ENCODE measurements at places on chromosomes 1 and 21.

- DNase-seq, result no peak
Observed at GRCh38 chr1:84827976-84828375, 65.0 kb downstream of the LPAR3 start.

DNA sequence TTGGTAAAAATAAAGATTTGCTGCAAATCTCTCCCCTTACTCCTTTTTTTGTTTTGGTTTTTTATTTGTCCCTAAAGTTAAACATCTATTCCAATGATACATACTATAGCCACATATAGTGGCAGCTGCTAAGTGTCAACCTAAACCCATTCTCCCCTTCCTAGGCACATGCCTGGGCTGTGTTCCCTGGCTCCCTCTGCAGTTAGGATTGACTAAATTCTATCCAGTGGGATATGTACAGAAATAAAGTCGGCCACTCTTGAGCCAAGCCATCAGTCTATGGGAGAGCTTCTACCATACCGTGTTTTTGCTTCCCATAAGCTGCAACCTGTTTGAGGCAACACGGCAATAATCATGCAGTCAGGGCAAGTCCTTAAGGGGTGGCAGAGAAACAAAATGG lies 23.6 kb downstream of the MCOLN3 start:
- no peak for DNase-seq

- DNase-seq, result no peak
Observed at GRCh38 chr1:24892188-24893153, 37.6 kb downstream of the RUNX3 start.

DNA sequence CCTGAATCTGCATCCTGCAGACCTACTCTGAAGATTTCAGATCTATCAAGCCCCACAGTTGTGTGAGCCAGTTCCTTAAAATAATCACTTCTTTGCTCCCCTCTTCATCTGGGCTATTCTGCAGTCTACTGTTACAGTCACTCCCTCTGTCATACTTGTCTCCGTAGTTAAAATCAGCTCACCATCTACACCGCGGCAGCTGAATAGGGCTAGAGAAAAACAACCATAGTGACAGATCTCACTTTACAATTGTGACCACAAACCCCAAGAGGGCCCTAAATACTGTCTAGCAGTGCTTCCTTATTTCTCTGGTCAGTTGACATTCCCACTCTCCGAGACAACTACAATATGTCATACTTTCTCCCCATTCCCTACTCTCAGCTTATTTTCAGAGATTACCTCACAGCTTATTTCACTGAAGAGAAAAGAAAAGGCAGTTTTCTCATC lies 12.9 kb downstream of the DESI2 start:
- DNase-seq, result no peak

DNA sequence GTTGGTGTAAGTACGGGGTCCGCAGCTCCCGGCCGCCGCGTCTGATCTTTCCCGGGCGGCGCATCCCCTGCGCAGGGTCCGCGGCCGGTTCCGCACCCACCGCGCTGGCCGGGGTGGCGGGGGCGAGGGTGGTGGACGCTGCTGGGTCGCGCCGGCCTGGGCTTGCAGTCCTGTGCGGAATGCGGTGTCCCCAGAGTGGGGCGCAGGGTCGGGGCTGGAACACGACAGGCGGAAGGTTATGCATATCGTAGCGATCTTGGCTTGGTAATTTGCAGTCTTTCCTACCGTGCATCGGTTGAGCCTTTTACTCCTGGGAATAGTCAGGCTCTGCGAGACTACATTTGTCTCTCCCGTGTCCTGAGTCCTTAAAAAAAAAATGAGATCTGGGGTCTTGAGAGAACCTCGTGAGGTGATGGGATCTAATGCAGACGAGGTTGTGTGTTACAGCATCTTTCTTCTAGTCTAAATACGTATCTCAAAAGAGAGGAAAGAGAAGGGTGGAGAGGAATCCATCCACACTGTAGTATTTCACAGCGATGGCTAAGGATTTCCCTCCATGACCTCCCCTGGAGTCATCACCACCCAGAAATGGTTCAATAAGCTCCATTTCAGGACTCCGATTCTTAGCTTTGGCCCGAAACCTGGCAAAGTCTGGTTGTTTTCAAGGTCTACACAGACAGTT lies 572 bp downstream of the ATP1B1 start:
- DNase-seq, result no peak

- no peak for DNase-seq
Observed at GRCh38 chr1:212218065-212218464, 67.1 kb upstream of the PPP2R5A start.

DNA sequence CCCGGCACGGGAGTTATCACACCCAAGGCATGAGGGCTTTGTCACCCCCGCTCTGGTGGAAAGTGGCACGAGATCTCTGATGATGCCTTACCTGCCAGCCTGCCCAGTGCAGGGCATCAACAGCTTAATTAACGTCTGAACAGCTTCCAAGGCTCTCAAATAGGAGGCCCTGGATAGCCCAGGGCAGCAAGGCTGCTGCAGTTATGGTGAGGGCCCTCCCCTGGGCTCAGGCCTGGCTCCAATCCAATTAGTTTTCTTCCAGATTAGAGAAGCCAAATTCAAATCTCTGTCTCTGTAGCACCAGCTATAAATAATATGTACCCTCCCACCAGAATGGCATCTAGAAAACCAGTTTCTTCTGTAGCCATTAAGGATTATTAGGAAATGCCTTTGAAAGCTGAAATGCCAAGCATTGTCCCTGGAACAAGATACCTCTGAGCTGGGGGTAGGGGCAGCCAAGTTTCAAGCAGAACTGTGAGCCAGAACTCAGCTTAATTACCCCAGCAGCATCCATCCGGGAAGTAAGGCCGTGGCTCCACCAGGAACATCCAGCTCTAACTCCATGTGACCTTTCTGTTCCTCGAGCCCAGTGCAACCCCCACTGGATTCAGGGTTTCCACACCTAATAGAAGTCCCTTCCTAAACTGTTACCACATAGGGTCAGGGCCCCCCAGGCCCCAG lies 12.5 kb downstream of the QSOX1 start:
- DNase-seq, result no peak

DNA sequence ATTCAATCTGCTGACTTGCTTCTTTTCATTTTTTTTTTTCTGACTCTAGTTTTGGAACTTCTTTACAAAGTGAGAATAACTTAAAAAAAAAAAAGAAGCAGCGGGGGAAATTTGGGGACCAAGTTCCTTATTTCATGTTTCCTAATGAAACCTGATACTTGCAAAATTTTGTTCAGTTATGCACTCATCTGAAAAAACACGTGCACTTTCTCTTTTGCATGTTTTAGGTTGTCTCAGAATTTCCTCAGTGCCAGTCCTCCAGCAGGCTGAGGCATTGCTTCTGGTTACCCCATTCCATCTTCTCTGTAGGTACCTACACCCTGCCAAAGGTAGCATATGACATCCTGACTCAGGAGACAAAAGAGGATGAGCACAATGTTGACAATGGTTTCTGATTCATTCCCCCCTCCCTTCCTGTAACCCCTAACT lies 299.7 kb downstream of the GRIK1 start:
- DNase-seq, result no peak

GRCh38 chr1:8214501-8215173 lies 103.3 kb upstream of the SLC45A1 start:
- DNase-seq, result no peak

GRCh38 chr1:33281554-33282303 lies 25.4 kb downstream of the ZNF362 start:
- no peak for DNase-seq

- no peak for DNase-seq
Observed at GRCh38 chr1:151273924-151274466, 8.1 kb upstream of the ZNF687 start.

DNA sequence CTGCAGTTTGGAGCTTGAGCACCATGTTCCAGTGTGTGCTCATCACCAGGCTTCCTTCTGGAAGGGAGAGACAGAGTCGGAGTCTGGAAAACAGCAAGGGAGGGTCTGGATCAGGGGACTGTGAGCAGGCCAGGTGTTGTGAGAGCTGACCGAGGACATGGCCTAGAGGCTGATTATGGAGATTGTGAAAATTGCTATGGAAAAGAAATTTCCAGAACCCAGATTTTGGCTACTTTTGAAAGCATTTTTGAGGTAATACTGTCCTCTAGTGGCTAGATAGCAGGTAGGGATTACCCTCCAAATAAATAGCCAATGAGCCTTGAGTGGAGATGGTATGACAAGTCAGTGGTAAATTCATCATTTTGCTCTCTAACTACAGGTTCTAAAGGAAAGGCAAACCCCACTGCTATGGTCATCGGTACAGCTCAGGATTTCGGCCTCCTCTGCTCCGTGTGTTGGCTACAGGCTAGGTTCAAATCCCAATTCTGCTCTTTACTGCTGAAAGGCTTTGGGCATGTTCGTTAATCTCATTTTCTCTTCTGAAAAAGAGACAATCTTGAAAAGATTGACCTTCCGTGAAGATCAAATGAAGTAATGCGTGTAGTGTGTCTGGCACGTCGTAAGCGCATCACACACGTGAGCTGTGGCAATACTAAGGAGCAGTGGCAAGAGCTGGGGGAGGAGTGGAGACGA lies 1.0 kb upstream of the HAO2 start:
- DNase-seq, result no peak

GRCh38 chr1:228833911-228834688 lies 98.8 kb downstream of the RHOU start:
- DNase-seq, result no peak

- DNase-seq, result no peak
Observed at GRCh38 chr1:208279826-208280588, 35.8 kb upstream of the PLXNA2 start.

DNA sequence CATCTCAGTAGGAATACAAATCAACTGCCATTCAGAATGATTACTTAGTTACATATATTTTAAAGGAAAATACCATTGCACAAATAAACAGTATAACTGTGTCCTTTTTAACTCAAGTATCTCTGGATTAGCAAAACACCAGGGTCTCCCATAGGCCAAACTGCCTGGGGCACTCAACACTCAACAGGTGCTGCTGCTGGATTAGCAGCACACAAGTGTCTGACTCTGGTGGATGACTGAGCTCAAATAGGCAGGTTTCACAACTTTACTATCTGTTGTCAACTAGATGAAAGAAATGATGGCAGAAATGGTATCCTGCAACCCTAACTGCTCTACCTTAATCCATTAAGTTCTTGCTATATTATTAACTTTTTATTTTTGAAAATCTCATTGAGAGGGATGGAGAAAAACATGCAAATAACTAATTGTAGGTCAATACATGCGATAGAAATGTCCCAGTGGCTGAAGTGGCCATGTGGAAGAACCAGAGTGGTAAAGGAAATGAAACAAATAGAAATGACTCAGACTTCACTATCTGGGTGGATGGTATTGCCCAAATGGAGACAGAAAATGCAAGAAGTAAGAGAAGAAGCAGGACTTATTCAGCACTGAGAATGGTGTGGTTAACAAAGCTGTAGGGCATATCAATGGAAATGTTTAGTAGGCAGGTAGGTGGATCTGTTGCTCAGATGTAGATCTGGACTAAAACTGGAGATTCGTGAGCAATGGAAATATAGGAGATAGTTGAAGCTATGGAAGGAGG lies 90.8 kb upstream of the CCDC190 start:
- no peak for DNase-seq

DNA sequence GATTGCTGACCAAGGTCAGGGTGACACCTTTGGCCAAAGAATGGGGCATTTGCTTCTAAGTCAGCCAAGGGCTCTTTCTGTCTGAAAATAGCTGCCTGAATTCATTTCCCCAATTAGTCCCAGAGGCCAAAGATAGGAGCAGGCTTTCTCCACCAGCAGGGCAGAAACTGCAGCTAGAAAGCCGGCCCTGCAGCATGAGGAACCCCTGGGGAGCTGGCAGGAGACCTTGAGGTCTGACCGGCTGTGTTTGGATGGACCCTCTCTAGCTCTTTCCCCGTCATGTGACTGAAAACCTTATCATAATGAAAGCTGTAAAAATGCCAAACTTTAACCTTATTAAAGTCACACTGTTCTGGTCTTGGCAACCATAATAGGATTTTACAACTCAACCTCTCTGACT lies 93.4 kb downstream of the CD58 start:
- no peak for DNase-seq

- DNase-seq, result no peak
Observed at GRCh38 chr21:42163511-42163863, 55.5 kb upstream of the ABCG1 start.

GRCh38 chr1:14598498-14599182 lies at the start of gene KAZN:
Gene KAZN, plus strand, starts transcription at chr1:14598685.
- no peak for DNase-seq

- DNase-seq, result no peak
Observed at GRCh38 chr1:95018602-95019369, 54.0 kb downstream of the ALG14 start.

- no peak for DNase-seq
Observed at GRCh38 chr1:56644919-56645676, at the start of gene PRKAA2. Gene PRKAA2, plus strand, starts transcription at chr1:56645314. Its CDS starts 74 bp downstream, at chr1:56645388.

DNA sequence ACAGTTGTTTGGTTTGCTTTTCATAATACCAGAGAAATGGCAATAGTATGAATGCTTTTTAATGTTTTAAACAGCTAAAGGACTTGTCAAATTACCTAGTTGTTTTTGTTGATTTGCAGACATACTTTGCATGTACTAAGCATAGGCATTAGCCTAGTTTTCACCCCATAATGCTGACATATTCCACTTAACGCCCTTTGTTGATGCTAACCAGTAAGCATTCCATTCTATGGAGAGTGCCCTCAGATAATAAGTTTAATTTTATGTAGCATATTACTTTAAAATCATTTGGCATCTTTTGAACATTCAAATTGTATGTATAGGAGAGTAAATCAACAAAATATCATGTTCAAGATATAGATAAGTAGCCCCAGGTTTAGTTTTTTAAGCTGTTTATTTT lies 32.5 kb downstream of the RGS21 start:
- no peak for DNase-seq

- no peak for DNase-seq
Observed at GRCh38 chr1:24415910-24416665, 486 bp downstream of the NIPAL3 start.
